NCI-H1694 treated with DMSO at 0.1 percent for 48 hours (cell line): ENCODE measurements at places on chromosomes 12 and 14.
A peak's percentile ranks its signal among the peaks of the same experiment; 100 is the strongest.

- DNase-seq, result no peak
Observed at GRCh38 chr14:104087981-104088850, 2.7 kb downstream of the ASPG start.

GRCh38 chr14:91065266-91065665 lies 4.8 kb upstream of the RPS6KA5 start:
- no peak for DNase-seq

- DNase-seq, result no peak
Observed at GRCh38 chr12:70757830-70758493, 120.7 kb upstream of the PTPRB start.

DNA sequence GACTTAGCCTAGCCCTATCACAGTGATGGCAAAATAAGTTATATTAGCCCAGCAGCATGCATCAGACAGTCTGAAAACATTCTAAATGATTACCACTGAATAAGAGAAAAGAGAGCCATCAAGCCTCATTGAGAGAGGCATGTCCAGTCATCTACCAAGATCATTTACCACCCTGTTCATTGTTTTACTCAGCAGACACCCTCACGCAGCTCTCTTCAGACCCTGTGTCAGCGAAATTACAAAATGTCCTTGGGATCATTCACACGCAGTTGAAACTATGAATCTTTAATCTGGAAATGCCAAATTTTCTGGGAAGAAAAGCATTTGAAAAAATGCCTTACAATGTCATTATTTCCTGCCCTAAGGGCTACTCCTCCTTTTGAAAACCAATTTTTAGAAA lies 89.5 kb downstream of the PTPRO start:
- DNase-seq, result no peak

DNA sequence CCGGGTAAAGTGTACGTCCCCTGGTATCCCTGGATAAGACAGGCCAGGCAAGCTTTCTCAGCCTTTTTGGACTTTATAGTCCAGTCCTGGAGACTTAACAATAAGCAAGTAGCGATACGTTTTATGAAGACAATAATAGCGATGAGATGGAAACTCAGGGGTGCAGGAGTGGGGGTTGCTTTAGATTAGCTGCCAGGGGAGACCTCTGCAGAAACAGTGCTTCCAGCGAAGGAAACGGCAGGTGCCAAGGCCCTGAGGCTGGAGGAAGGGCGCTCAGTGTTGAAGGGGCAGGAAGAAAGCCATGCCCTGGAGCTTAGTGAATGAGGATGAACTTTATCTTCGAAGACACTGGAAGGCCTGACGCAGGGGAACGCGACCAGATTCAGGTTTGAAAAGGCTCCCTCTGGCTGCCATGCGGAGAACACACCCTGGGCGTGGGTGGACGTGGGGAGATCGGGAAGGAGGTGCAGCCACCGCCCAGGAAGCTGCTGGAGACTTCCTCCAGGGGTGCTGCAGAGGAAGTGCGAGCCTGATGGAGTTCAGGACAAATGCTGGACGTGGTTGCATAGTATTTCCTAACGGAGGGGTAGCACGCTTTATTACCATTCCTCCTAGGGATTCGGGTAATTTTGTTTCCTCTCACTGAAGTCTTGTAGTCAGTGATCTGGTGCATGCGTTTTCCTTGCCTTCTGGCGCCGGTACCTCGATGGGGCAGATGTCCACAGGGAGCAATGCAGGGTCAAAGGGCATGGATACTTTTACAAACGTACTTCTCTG lies 26.1 kb upstream of the UBC start:
- DNase-seq, result no peak

DNA sequence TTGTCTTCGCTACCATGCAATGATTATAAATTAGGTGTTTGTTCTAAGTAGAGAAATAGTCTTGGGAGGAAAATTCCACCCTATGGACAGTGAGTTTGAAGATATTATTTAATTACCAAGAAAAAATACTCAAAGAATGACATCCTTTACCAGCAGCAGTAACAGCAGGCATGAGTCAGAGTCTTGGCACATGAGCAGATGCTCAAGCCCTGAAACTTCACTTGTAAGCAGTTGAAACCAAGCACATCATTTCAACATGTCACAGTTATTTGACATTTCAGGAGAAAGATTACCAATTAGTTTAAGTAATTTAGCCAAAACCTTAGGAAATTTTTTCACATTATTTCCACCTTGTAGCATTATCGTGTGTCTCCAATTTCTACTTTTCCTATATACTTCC lies 99.2 kb downstream of the C12orf50 start:
- peak; percentile 23 for DNase-seq

DNA sequence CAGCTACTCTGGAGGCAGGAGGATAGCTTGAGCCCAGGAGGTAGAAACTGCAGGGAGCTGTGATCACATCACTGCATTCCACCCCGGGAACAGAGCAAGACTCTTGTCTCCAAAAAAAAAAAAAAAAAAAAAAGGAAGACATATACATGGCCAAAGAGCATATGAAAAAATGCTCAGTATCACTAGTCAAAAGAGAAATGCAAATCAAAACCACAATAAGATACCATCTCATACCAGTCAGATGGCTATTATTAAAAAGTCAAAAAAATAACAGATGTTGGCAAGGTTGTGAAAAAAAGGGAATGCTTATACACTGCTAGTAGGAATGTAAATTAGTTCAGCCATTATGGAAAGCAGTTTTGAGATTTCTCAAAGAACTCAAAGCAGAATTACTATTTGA lies 174.8 kb upstream of the ATF7IP start:
- no peak for DNase-seq

DNA sequence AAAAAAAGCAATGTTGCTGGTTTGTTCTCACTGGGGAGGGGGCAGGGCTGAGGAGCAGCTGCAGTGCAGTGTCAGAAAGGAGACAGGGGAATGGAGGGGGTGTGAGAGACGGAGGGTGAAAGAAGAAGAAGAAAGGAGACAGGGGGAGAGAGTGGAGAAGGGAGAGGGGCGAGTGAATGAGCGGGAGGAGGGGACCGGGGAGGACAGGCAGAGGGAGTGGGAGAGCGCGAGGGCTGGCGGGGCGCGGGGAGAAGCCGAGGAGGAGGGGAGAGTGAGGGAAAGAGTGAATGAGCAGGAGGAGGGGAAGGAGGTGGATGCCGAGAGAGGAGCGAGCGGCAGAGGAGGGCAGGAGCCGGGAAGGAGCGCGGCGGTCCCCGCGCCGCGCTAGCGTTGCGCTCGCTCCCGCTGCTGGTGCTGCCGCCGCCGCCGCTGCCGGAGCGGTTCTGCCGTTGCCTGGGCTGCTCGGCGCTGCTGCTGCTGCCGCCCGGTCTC lies at the start of gene NOVA1:
NOVA1 (minus strand) TSS at position 445 of the 492 bp plus-strand sequence. CDS start 597 bp downstream, outside the sequence.
- no peak for DNase-seq

- no peak for DNase-seq
Observed at GRCh38 chr12:38327356-38327755, 10.8 kb downstream of the ALG10B start.

DNA sequence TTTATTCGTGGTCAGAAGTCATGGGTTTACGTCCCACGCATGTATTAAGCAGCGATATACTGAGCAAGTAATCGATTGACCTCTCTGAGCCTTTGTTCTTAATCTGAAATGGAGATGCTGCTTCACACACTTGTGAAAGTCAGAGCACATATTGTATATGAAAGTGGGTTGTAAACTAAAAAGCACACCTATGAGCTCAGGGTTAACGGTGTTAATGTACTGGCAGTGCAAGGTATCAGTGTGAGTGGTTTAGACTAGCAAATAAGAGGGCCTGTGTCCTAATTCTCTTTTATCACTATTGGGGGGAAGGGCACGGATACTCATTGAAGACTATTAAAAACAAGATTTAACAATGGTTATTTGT lies 676 bp downstream of the MRPL42 start:
- DNase-seq, result no peak

DNA sequence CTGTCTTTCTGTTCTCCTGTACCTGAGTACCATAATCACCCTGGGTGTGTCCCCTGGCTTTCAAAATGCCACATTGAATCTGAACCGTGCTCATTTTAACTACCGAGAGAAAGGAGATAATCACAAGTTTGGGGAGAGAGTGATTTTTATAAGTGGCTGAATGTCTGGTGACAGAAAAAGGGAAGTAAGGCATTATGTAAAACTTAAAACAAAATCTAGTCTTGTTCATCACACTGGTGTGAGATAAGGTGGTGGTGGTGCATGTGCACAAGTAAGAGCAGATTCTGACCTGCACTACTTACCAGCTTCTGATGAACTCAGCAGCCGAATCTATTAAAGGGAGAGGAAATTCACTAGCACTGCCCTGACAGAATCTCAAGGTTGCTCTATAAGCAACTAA lies 56.3 kb downstream of the SPPL3 start:
- no peak for DNase-seq
